A549 (cell line): ENCODE measurements at places on chromosomes 2 and 18.

DNA sequence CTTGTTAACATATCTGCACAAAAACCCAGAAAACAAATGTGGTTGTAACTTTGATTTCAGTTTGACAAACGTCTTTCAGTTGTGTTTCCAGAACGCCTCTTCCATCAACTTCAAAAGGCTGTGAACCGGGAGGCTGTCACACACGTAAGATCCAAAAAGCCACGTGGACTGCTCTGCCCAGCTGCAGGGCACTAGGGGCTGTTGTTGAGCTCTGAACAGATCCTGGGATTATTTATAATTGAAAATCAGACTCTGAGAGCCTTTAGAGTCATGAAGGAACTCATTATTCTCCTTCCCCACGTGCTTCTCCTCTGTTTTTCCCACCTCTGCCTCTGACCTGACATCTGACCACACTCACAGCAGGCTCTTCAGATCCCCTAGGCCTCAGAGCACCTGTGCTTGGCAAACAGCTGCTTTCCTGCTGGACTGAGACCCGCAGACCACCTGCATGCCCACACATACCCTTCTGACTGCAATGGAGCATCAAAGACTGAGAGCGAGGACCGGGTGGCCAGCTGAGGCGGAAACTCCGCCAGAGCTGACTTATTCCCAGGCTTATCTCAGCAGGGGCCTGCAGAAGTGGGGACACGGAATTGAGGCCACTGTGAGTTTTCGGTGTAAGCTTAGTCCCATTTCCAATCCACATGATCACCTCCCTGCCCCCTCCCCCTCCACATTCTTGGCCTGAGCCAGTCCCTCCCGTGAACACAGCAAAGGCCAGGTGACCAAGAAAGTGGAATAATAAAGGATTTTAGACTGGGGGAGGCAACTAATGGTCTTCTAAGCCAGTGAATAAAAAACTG lies 114.8 kb downstream of the ATL2 start:
- DNase-seq, result no peak

- no peak for DNase-seq
Measured at GRCh38 chr18:2518473-2518872, 52.8 kb downstream of the METTL4 start.

GRCh38 chr18:76005632-76006208 lies 489.3 kb downstream of the ZNF516 start:
- no peak for DNase-seq

DNA sequence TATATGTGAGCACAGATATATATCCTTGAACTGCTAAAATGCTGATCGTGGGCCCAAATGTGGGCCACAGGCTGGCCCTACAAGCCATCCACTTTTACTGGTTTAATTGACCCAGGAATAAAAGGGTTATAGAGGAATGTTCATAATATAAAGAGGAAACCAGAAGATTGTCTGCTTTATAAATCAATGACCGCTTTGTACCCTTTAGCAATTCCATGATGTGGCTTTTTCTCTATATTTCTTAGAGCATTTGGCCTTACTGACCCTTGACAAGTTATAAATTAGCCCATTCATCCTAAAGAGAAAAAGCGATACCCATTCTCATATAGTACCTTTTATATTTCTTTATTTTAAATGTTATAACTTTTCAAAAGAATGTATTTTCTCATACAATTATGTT lies 87.1 kb upstream of the ITGA4 start:
- no peak for DNase-seq

- no peak for DNase-seq
Measured at GRCh38 chr2:71932037-71932779, 215.5 kb downstream of the CYP26B1 start.

- DNase-seq, result no peak
Measured at GRCh38 chr2:20403774-20404312, 43.0 kb upstream of the RHOB start.

GRCh38 chr2:152335726-152336118 lies 748 bp downstream of the FMNL2 start:
- DNase-seq, result no peak

DNA sequence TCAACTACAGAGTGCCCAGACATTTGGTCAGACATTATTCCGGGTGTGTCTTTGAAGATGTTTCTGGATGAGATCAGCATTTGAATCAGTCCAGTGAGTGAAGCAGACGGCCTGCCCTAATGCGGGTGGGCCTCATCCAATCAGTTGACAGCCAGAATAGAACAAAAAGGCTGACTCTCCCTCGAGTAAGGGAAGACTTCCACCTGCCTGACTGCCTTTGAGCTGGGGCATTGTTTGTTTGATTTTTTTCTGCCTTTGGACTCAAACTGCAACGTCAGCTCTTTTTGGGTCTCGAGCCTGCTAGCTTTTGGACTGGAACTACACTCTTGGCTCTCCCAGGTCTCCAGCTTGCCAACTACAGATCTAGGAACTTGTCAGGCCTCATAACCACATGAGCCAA lies 111.7 kb upstream of the AGAP1 start:
- DNase-seq, result no peak

- DNase-seq, result no peak
Measured at GRCh38 chr18:24536326-24536725, 75.9 kb downstream of the HRH4 start.

DNA sequence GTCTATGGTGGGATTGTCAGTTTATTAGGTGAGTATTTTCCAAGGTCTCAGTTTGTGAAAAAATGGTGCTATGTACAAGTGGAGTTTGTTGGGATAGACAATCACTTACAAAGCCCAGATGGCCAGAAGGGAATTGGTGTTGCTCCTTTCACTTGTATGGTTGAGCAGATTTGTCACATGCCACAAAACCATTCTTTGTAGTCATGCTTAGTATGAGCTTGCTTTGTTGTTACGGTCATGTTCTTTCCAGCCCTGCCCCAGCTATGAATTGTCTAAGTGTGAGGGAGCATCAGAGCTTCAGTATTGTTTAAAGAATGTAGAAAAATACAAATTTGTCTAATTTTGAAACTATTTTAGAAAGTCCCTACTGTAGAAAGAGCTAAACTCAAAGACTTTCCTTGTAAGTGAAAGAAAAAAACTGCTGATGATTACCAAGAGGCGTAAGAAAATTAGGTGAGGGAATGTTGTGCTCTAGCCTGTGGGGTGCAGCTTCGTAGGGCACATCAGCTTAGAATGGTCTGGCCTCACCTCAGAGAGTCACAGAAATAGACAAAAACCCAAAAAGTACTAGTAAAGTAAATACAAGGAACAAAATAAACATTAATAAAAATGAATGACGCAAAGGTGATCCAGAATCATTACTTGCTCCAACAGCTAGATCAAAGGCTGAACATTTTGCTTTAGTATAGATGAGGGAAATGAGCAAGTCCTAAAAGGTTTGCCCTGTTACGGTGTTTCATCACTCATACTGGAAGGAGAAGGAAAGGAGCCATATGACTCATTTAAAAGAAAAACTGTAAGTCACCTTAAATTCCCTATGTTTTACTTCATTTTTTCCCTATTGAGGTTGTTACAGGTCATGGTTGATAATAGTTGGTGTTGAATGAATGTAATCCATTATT lies 9.2 kb downstream of the TGIF1 start:
- peak; percentile 88 for DNase-seq

GRCh38 chr2:72825257-72826155 lies at the start of gene EXOC6B:
EXOC6B (minus strand) TSS chr2:72826033.
- peak; percentile 84 for DNase-seq

DNA sequence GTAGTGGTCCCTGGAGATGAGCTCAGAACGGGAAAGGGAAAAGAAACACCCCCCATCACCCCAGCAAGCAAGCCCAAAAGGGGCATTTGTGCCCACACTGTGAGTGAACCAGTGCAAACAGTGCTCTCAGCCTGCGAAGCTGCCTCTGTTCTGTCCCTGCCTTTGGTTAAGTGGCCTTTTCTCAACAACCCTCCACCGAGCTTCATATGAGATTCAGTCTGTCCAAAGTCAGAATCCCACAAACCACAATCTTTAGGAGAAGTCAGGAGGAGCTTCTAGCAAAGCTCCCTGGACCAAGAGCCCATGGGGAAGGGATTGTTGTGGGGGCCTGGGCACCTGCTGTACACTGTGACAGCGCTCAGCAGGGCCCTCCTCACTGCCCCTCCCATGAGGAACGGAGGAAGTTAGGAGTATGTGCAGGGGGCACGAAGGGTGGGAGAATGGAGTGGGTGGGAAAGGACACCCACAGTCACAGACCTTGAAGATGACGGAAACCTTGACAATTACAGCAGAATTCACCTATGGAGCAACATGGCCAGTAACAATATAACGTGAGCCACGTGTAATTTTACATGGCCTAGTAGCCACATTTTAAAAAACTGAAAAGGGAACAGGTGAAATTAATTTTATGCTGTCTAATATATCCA lies 119.5 kb downstream of the SMAD7 start:
- no peak for DNase-seq
